ENCODE measurements at places on chromosomes 2 and 18.
A peak's percentile ranks its signal among the peaks of the same experiment; 100 is the strongest.

GRCh38 chr18:25982961-25983360, 107.5 kb downstream of the SS18 start:
- no peak for DNase-seq

DNA sequence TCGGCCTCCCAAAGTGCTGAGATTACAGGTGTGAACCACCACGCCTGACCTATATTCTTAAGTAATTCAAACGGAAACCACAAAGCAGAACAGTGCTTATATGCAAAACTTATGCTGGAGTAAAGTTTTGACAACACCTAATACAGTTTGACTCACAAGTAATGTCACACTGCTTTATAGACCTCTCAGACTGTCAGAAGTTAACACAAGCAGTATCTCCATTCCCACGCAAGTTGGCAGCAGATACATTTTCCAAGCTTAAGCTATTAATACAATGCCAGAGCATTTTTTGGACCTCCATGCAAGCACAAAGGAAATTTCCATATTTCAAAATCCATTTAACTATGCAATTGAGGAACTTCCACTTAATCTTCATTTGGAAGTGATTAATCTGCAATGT, 21.0 kb upstream of the SANBR start:
- no peak for DNase-seq

GRCh38 chr2:236665572-236666118, 96.0 kb downstream of the ACKR3 start:
- DNase-seq: no peak

DNA sequence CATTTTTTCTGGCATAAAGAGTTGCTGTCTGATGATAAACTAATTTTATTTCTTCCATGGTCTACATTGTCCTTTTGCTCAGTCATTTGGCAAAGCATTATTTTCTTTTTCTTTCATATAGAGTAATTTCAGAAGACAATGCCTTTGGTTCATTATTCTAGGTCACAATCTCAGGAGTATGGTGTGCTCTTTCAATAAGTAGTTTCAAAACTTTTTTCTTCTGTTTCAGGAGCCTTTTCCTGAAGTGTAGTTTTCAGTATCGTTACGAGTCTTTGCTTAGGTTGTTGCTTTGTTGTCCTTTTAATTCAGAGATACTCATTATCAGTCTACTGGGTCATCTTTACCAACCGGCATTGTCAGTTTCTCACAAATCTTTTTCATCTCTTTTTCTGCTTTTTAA, 100.4 kb upstream of the GPC1 start:
- DNase-seq: no peak

GRCh38 chr18:74289137-74289536, 2.6 kb downstream of the CYB5A start:
- DNase-seq: no peak

GRCh38 chr2:141475801-141476200, 655.0 kb downstream of the LRP1B start:
- no peak for DNase-seq

DNA sequence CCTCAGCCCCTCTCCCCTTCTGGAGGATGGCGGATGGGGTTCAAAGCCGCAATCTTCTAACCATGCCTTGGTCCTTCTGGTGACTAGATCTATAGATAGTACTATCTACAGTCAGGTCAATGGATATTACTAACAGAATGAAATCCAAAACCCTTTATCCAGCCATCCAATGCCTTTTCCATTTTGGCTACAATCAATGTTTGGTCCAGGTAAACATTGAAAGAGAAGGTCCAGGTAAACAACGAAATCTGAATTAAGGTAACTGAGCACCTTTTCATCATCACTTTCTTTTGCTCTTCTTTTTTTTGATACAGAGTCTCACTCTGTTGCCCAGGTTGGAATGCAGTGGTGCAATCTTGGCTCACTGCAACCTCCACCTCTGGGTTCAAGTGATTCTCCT, 9.7 kb downstream of the PPP4R3B start:
- no peak for DNase-seq

- DNase-seq: no peak
These were observed 82.0 kb upstream of the TTC39C start for GRCh38 chr18:23932385-23933067.

DNA sequence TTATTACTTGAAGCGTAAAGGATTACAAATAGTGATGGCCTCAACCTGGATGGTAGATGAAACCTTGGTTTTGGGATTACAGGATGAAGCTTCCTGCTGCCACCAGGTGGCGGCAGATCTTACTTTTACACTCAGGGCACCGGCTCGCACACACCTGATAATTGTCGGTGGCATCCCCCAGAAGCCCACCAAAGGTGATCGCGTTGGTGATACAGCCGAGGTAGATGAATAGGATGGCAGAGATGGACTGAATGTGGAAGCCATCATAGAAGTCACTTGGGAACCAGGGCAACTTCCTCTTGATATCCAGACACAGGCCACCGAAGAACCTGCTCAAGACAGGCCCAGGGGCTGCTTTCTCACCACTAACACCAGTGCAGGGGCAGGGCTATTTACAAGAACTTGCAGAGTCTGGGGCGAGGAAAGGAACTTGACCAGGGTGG, 51.8 kb downstream of the MTHFD2 start:
- DNase-seq: peak; percentile 43

DNA sequence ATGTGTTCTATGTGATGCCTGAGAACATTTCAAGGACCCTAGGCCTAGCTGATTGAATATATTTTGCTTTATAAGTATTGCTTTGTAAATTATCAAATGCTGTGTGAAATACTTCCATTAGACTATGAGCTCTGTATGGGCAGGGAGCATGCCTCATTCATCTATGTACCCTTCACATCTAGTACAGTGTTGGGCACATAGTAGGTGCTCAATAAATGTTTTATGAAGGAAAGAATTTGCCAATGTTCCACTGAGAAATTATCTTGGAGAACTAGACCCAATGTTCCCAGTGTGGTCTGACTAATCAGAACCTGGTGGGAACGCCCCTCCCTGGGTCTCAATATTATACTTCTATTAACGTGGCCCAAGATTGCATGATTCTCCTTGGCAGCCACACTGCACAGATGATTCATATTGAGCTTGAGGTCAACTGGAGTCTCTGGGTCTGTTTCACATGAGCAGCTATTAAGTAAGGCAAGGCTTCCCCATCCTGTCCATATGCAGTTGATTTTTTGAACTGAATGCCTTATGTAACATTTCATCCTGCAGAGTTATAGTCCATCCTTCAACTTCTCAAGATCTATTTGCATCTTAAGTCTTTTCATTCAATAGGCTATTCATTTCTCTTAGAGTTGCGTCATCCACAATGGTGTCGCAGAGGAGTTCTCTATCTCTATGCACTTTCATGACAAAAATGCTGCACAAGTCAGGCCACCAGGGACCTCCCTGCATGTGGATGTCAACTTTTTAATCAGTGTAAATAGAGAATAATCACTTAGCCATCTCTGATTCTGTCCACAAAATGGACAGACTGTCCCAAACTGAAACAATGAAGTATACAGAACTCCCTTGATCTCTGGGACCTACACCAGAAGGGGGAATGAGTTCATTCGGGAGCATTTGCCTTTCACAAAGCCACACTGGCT, 257.6 kb downstream of the CYP26B1 start:
- no peak for DNase-seq

DNA sequence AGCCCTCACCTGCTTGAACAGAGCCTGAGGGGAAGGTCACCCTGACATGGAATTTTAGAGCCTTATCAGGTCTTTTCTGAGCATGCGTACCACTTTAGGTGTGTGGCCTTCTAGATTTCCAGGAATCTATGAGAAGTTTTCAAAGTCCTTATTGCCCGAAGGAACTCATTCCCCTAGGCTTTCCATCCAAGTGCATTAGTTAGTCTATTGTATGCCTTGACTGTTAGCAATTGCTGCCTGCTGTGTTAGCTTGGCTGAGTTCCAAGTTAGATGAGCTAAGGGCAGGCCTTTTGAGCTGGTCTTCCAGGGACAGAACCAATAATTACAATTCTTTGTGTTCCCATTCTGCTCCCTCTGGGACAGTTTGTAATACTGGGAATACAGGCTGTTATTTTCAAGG, 30.8 kb upstream of the PUM2 start:
- peak; percentile 88 for DNase-seq

DNA sequence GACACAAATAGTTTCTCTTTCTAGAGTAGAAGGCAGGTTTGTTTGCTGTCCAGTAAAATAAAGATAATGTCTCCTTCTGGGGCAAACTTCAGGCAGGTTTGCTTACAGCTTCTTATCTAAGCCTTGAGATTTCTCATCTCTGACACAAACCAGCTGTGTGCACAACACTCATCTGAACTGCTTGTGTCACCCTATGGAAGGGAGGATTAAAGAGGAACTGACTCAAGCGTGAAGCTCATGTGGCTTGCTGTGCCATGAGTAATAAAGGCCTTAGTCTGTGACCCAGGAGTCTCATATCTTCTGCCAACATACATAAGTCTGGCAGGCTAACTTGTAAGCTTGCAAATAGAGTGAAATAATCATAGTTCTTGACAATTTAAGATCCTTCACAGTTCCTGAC, 24.2 kb upstream of the CPO start:
- DNase-seq: no peak

- DNase-seq: no peak
These were observed 229.6 kb upstream of the ID2 start for GRCh38 chr2:8452296-8452695.
